ENCODE measurements at places on chromosomes 1 and 21. TPM values are rescaled to one million over a fixed set of nuclear protein-coding genes. Genes with fewer than 3 reads are reported as not detected.

DNA sequence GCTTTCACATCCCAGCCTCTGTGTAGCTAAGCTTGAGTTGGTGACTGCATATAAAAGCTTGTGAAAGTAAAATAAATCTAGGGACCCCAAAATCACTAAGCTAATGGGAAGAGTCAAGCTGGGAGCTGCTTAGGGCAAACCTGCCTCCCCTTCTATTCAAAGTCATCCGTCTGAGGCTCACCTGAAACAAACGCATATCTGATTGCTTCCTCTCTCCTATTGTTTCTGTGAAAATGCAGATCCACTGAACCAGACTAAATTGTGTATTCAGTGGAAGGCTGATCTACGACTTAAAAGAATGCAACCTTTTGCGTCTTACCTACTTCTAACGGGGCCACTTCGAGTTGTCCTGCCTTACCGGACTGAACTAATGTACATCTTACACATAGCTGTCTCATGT is 70.3 kb downstream of the LTN1 start:
- no peak for DNase-seq

DNA sequence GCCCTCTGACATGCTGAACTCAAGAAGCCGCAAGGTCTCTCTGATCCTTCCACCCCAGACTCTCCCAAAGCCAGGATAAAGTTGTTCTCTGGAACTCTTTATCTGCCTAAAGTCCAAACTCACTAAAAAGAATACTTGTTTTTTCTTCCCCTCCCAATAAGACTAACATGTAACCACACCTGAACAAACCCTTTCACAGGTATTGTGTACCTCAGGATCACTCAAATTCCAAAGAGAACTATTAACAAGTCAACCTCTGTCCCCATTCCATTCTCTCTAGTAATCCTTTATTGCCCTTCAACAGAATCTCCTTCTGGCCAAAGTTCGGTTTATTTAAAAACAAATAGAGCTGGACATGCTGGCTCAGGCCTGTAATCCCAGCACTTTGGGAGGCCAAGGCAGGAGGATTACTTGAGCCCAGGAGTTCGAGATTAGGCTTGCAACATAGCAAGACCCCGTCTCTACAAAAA is 4.1 kb upstream of the TOE1 start:
- DNase-seq, result no peak

GRCh38 chr1:232767305-232768074 is 37.7 kb upstream of the MAP10 start:
- no peak for DNase-seq

Gene GBP4
- 26.5 TPM for total RNA-seq
